ENCODE measurements at places on chromosomes 3 and 15. TPM values are rescaled to one million over a fixed set of nuclear protein-coding genes. Genes with fewer than 3 reads are reported as not detected.

FANCD2OS gene
- not detected for total RNA-seq

CP gene
- 11.2 TPM for total RNA-seq

ZNF501 gene
- 2.1 TPM for total RNA-seq

BCL2A1 gene
- total RNA-seq: not detected

COL6A5 gene
- total RNA-seq: not detected

LIPC gene
- total RNA-seq: 1.0 TPM

SOX14 gene
- not detected for total RNA-seq

NR1I2 gene
- 572 TPM for total RNA-seq

KNG1 gene
- total RNA-seq: 1.1 TPM

IL16 gene
- 15.1 TPM for total RNA-seq

ARPP21 gene
- total RNA-seq: not detected

MKRN3 gene
- not detected for total RNA-seq

RAB11A gene
- 220 TPM for total RNA-seq

CDHR4 gene
- total RNA-seq: not detected

FAM174B gene
- total RNA-seq: 9.0 TPM

EIF2A gene
- 201 TPM for total RNA-seq

RAB27A gene
- total RNA-seq: 30.8 TPM

GTPBP8 gene
- total RNA-seq: 34.9 TPM

Data from Peyer's patch (tissue), 4 donors.